ENCODE measurements at places on chromosomes 1 and 21. TPM values are rescaled to one million over a fixed set of nuclear protein-coding genes. Genes with fewer than 3 reads are reported as not detected.

The FCER1G gene
- 236 TPM for polyA plus RNA-seq

DNA sequence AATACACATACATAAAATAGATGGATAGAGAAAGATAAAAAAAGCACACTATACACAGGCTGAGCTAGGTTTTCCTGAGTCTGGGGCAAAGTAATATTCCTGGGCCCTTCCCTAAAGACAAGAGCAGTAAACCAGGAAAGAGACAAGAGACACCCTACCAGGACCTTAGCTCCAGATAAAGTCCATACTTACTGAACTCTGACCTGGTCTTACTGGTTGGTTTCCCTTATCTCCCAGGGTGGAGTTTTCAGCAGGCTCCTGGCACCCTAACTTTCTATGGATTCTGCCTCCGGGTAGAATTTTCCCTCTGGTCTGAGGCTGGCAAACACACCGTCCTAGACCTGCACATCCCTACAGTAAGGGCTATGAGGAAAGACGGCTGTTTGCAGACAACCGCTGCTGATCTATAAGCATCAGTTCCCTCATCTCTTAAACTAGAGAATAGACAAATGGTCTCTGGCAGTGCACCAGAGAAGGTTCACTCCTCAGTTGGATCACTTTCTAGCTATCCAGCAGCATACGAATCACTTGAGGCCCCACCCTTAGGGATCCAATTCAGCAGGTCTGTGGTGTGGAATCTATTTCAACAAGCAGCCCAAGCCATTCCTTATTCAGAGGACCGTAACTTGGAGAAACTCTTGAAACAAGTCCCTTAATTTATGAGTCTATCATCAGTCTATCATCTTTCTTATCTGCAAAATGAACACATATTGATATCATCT is 52.0 kb downstream of the ARHGEF11 start:
- H3K27ac ChIP-seq, result no peak overlapping the region
- H3K27me3 ChIP-seq, result no peaks in the 10 kb centered on the region
- H3K36me3 ChIP-seq, result no peaks in the 10 kb centered on the region
- H3K4me3 ChIP-seq, result no peak overlapping the region
- DNase-seq, result no peak

DNA sequence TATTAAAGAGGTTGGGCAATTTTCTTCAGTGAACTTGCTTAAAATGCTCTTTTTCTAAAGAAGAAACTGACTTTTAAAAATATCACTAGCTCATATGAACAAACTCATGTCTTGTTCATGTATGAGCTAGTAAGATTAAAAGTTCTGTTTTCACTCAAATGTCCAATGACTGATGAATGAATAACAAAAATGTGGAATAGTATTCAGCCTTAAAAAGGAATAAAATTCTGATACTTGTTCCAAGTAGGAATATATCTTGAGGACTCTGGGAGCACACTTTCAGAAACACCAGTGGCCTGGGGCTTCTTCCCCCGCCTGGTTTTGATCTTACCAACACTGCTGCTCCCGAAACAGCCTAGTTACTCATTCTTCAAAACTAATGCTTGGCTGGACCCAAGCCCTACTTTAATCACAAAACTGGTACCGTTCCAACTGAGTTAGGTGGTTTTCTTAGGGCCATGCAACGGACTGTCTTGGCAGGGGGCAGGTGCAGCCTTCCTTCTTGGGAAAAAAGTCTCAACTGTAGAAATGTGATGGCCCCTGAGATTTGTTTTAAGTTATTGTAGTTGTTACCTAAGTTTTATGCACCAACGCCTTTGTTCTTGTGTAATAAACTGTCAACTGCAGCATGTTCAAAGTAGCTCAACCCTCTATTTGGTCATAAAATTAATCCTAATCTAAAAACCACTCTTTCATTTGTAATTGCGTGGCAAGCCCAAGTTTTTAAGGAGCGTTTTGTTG is 116.0 kb downstream of the ETS2 start:
- H3K36me3 ChIP-seq, result no peaks in the 10 kb centered on the region
- no peak overlapping the region for H3K4me3 ChIP-seq

The TBX19 gene
- 2.7 TPM for polyA plus RNA-seq

DNA sequence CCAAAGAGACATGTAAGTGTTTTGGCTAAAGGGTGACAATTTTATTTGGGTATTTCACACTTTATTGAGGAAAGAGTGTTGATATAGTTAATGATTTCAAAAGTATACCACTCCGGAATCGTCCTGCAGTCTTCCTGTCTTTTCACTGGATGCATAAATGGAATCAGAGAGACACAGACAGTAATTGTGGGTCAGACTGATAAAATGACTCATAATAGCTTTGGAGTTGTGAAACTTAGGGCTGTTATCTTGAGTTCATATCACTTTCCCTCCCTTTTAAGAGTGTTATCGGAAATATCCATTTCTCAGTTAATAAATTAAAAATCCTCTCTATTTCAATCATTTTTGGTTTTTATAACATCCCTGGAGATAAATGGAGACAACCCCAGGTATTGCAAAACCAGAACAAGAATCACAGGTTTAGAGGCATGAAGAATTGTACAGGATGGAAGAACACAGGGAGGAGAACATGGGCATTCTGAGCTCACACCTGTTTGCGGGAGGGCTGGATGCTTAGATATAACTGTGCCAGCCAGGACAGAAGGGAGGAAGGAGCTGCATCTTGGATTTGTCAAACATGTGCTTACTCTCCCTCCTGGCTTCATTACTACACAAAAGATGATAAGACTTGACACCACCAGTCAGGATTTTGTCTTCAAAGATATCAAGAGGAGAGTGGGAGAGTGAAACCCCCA is 185.4 kb downstream of the LMO4 start:
- H3K4me3 ChIP-seq, result no peak overlapping the region
- no peaks in the 10 kb centered on the region for H3K27me3 ChIP-seq
- DNase-seq, result no peak
- no peaks in the 10 kb centered on the region for H3K36me3 ChIP-seq

- H3K36me3 ChIP-seq, result no peaks in the 10 kb centered on the region
- H3K27me3 ChIP-seq, result no peaks in the 10 kb centered on the region
- H3K4me3 ChIP-seq, result no peak overlapping the region
- DNase-seq, result no peak
- no peak overlapping the region for H3K27ac ChIP-seq
- H3K4me1 ChIP-seq, result no peaks in the 10 kb centered on the region
Measured at GRCh38 chr1:67468066-67468718, 38.0 kb upstream of the SERBP1 start.

The ANKRD45 gene
- 0.19 TPM for polyA plus RNA-seq

DNA sequence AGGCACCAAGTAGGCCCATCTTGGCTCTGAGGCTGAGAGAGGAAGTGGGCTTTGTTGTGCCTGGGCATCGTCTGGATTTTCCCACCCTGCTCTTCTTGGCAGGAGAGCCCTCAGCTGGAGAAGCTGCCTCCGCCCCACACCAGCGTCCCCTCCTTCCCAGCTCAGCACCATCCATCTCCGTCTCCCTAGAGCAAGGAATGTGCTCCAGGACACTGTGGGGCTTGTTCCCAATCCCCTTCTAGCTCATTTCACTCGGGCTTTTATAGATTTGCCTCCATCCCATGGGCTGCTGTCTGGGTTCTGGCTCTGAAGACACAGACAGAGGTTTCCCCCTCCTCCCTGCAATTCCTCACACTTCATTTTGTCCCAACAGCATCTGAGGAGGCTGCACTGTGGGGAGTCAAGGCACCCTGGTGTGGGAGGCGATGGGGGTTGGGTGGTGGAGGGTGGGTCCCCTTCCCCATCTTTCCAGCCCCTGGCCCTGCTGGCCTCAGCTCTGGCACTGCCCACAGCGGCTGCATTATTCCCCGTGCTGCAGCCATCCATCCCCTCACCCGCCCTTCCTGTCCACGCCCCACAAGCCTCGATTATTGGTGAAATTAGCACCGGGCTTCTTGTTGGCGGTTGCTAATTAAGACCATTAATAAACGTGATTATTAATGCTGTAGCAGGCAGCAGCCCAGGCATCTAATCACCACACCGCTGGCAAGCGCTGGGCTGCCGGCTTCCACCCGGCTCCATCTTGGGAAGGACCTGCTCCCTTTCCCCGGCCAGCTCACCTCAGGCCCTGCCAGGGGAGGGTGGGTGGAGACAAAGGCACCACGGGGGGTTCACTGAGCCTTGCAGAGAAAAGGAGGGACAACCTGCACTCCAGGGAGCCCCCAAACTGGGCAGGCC is 21.7 kb downstream of the RHBG start:
- H3K36me3 ChIP-seq, result no peaks in the 10 kb centered on the region
- no peak overlapping the region for H3K4me3 ChIP-seq
- no peak for DNase-seq

- no peaks in the 10 kb centered on the region for H3K36me3 ChIP-seq
- DNase-seq, result no peak
- no peak overlapping the region for H3K27ac ChIP-seq
Measured at GRCh38 chr1:180299479-180300221, 69.6 kb downstream of the LHX4 start.

GRCh38 chr1:184987696-184988095 is 13.4 kb upstream of the NIBAN1 start:
- H3K27me3 ChIP-seq, result no peaks in the 10 kb centered on the region
- H3K36me3 ChIP-seq, result no peaks in the 10 kb centered on the region
- no peak for DNase-seq
- H3K27ac ChIP-seq, result no peak overlapping the region
- no peak overlapping the region for H3K4me3 ChIP-seq

- H3K27me3 ChIP-seq, result no peaks in the 10 kb centered on the region
- H3K4me3 ChIP-seq, result no peak overlapping the region
- peaks cover 31% of the 10 kb centered on the region for H3K4me1 ChIP-seq
- H3K27ac ChIP-seq, result no peak overlapping the region
- no peaks in the 10 kb centered on the region for H3K36me3 ChIP-seq
- no peak for DNase-seq
Measured at GRCh38 chr1:15866721-15867201, 19.3 kb downstream of the SPEN start.

The PAPPA2 gene
- polyA plus RNA-seq, result 0.02 TPM

The ADIPOR1 gene
- 57.6 TPM for polyA plus RNA-seq

GRCh38 chr1:209048941-209049669 is 534.4 kb upstream of the CAMK1G start:
- no peak overlapping the region for H3K4me3 ChIP-seq
- H3K27ac ChIP-seq, result no peak overlapping the region
- H3K4me1 ChIP-seq, result no peaks in the 10 kb centered on the region
- no peaks in the 10 kb centered on the region for H3K36me3 ChIP-seq
- H3K27me3 ChIP-seq, result no peaks in the 10 kb centered on the region

The OR2L8 gene
- polyA plus RNA-seq, result not detected

Data from spleen (tissue), 13 donors.